ENCODE measurements at places on chromosomes 3 and 15.

- no peak for DNase-seq
These were observed 146.4 kb downstream of the IGF1R start for GRCh38 chr15:98794748-98795147.

DNA sequence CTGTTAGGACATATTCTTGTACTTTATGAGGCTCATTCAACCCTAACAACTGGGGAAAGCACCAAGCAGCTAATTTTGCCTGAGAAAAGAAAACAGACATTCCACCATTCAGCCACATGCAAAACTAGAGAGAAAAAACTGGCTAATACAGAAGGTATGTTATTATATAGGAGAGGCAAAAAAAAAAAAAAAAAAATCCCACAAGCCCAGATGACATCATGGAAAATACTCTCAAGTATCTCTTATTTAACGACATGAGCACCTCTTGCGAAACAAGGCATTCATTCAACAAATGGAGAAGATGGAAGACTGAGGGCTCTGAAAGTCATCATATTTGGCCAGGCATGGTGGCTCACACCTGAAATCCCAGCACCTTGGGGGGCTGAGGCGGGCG is 61.5 kb downstream of the PRICKLE2 start:
- DNase-seq, result no peak

- DNase-seq, result no peak
These were observed 157.4 kb upstream of the LRTM1 start for GRCh38 chr3:55085231-55085630.

- no peak for DNase-seq
These were observed 92.8 kb downstream of the DAPK2 start for GRCh38 chr15:63953524-63953923.

DNA sequence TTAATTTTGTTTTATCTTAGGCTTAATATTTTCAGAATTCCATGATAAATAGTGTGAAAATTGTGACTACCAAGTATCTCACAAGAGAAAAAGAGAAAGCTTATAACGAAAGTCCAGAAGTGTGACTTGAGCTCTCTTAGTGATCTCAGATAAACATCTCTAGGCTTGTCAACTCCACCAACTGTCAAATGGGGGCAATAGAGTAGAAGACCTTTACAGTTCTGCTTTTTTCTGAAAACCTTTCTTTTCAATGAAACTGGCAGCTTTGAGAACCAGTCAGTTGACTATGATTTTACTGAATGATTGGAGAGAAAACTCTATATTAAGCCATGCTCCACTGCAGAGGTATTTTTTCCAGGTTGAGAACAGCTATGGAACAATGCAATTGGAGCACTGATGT is 119.2 kb upstream of the TP63 start:
- DNase-seq, result no peak

DNA sequence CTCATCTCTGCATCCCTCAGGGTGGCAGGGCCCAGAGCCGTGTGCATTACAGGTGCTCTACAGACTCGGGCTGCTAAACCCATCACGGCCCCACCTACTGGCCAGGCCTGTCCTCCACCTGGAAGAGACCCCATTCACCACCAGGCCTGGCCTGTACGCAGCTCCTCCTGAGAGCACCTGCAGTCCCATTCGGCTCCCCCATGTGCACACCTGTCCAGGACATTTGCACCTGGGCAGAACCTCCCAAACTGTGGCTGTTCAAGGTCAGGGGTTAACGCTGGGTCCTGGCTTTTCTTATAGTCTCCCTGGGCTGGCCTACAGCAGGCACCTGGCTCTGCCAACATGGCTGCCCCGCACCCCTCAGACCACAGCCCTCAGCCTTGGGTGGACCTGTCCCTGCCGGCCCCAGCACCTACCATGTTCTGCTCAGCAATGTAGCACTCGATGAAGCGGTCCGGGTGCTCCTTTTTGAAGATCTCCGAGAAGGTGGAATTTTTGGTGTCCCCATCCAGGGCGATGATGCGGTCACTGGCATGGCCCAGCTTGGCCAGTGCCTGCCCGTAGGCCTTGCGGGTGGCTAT is 25.7 kb downstream of the TKT start:
- DNase-seq, result no peak

GRCh38 chr3:112634786-112635541 is 6.0 kb downstream of the CCDC80 start:
- no peak for DNase-seq

DNA sequence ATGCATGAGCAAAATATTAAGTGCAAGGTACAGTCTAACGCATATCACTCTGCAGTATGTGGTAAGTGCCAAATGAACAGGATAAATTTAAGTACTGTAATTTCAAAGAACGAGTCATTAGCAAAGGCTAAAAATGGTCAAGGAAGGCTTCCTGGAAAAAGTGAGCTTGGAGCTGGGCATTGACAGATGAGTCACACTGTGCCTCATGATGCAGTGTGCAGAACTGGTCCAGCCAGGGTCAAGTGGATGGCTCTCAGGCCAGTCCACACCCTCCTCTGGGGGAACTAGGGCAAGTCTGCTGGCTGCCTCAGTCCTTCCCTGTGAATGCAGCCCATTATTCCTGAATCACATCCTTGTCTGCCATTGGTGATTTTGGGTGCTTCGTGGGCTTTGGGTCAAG is 76.3 kb downstream of the CACNA1D start:
- no peak for DNase-seq

DNA sequence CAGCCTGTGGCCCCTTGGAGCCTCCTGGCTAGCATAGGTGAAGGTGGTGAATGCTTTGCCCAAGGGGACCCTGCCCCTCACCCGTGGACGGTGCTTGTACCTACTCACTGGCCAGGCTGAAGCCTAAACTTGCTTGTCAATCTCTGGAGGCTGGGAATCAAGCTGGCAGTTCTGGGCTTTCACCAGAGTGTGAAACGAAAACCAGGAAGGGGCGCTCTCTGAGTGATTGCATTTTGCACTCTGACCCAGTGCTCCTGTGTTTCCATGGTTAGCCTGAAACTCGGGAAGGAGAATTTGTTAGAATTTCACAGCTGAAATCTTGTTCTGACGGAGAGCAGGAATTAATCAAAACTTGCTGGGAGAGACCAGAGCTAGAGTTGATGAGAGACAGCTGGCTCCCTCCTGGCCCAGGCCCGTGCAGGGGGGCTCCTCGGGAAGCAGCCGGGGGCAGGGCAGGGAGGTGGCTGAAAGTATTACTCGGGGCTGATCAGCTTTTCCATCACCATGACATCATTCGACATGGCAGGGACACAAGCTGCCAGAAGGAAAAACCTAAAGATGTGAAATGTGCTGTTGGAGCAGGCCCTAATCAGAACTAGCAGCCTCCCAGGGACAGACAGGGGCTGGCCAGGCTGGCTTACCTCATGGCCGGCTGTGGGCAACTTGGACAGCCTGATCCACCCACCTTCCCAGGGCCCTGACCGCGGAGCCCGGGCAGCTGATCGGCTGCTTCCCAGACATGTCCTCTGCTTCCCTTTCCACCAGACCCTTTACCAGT is 323.6 kb upstream of the CTDSPL start:
- DNase-seq, result no peak

DNA sequence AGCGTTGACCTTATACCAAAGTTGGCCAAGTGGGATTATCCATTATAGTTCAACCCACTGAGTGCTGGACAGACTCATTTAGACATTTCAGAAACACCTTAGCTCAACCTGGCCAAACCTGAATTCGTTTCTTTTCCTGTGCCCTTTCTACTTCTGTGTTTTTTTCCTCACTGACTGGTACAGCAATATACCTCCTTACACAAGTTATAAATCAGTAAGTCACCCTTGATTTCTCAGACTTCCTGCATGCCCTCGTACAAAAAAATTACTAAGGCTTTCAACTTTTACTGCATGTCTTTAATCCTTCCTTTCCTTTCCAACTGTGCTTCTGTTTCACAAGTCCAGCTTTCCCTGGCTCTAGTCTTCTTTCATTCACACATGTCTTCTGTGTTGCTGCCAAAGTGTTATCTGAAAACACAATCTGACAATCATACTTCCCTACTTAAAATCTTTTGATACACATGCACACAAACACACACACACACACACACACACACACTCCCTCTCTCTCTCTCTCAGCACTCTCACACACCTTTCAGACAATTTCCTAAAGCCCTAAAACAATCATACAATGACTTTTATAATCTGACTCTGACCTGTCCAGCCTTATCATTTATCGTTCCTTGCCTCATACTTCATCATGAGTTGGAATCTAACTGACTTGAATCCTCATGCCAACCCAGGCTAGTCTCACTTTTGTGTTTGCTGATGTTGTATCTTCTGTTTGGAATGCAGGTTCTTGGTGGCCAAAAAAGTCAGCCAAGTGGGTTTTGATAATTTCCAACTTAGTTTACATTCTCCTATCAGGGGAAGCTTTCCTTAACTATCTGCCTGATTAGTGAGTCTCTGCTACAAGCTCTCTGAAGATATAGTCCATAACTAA is 436.4 kb downstream of the NAALADL2 start:
- DNase-seq, result no peak

DNA sequence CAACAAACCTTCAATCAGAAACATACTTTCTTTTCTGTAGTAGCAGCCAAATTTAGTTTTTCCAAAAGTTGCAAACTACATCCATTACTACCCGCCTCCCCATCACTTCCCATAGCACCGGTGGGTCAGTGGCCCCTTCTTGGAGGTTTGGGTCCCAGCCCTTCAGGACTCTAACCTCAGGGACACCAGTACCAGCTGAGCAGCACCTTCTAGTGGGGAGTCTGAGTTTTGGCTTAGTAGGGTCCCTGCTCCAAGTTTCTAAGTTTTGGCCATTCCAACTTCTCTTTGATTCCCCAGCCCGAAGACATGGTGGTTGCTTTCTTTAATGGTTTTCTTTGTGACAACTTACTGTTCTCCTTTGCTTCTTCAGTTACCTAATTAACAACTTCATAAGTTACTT is 160.6 kb downstream of the ECT2 start:
- no peak for DNase-seq

- no peak for DNase-seq
These were observed 71.9 kb upstream of the LPP start for GRCh38 chr3:188082031-188082430.

DNA sequence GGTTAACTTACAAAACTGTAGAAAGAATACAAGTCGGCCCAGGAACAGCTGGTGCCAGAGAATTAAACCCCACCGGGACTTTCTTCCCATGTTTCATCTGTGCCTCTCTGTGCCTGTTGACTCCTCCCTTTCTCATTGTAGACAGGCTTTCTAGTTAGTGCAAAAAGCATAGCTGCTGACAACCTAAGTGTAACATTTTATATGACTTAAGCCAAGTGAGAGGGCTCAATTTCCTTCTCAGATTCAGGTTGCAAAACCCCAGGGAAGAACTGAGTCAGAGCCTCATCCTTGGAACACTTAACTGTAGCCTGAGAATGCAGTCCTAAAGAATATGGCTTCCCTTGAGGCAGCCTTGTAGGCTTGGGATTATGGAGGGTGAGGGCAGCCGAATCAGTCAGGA is 302.5 kb upstream of the AZI2 start:
- DNase-seq, result no peak

DNA sequence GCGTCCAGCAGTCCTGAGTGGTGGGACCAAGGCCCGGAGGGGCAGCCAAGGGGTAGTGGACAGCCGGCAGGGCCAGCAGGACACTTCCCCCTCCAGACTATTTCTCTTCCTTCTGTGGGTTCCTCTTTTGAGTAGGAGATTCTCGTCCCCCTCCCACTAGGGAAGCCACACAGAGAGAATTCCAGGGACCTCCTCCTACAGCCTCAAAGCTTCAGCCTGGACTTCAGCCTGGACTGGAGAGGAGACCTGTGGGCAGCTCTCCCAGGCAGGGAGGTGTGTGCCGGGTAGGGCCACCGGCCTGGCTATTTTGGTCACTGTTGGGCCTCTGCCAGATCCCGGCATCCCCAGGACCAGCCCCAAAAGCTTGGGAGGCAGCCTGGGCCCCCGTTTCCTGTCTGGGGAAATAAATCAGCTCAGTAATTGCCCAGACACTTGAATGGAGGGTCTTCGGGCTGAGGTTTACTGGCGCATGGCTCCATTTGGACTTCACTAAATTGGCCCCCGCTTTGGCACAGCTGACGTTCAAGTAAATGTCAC is 1.3 kb downstream of the SLC6A6 start:
- no peak for DNase-seq

DNA sequence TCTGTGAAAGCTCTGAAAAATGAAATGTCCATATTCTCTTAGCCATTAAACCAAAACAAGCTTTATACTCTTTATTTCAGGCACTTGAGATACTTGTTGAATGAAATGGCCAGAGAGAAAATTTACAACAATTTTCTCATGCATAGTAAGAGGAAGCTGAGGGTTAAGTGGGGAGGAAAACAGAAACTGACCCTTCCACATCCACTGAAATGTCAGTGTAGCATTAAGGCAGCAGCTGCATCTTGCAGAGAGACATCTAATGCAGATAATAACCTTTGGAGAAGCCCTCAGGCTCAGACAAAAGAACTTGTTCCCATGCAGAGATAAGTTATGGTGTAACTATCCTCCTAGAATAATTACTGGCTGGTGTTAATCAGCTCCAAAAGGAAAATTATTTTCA is 34.0 kb downstream of the ZDHHC23 start:
- no peak for DNase-seq

GRCh38 chr15:84967380-84967779 is 14.3 kb upstream of the PDE8A start:
- no peak for DNase-seq

GRCh38 chr3:98359993-98360675 is 6.5 kb downstream of the OR5K4 start:
- DNase-seq, result no peak

DNA sequence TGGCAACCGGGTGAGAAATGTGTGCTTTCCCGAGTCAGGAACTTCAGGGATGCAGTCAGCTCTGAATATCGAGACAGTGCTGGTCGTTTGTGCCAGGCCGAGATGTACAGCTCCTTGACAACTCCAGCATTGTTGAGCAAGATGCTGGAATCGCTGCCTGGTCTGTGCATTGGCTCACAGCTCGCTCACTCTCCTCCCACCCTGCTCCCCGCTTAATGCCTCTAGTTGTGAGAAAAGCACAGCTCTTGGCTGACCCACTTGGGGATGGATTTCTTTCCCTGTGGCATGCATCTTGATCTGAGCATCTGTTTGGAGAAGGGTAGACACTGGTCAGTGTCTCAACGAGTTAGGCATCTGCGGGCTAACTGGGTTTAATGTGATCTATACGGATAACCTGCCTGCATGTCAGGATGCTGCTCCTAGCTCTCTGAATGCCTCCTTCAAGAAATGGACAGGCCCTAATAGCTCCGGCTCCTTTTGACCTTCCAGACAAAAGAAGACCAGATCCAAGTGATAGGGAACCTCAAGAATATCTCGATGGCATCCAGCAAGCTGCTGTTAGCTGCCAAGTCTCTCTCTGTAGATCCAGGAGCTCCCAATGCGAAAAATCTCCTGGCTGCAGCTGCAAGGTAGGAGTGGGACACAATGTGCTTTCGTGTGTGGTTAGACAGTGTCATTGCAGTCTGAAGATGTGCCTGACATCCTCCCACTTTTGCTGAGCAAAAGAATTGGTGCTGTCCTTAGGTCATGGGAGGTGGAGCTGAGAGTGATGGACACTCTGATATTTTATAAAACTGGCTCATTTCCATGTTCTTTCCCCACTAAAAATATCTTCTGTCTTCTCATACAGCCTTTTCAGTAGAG is 302.2 kb upstream of the TPM1 start:
- DNase-seq, result no peak

Measured in omental fat pad (tissue), 4 donors.